ENCODE measurements at places on chromosomes 3 and 15.
A peak's percentile ranks its signal among the peaks of the same experiment; 100 is the strongest.

DNA sequence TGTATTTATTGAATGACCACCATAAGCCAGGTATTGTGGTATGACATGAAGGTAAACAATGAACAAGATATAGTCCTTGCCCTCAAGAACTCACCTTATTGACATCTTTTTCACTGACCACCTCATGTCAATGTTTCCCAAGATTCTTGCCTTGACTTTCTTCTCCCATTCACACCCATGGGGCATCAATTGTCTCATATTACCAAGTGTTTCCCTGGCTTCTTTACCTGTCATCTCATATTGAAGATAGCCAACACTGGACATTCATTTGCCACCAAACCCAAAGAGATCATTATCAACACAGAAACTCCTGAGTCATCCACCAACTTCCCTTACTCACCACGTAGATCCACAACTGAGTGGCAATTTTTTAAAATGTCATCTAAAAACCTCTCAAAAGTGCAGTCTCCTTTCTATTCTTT, 2.2 kb downstream of the EFHB start:
- DNase-seq: no peak

DNA sequence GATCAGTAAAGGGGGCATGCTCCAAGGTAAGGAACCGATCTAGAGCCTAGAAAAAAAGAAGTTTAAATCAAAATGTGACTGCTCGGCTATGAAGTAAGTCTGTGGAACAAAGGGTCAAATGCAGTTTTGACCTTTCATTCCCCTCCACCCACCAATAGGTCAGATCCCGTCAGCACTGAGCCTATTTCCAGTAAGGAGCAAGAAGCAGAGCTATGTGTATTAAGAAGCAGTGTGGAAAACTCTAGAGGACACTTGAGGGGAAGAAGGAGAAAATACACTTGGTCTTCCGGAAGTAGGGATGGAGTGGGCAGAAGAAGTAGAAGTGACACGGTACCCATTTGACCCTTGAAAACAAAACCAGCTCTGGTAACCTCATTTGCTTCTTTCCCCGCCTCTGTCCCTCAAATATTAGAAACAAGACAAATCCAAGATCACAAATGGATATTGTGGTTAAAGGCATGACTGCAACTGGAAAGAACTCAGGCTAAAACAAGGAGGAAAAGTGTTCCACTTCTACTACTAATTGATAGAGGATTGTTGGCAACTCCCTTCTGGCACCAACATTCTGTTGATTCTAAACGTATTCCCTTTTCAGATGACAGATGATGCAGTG, 888.3 kb upstream of the NR2F2 start:
- no peak for DNase-seq

- no peak for DNase-seq
These were observed 14.2 kb upstream of the SEMA3B start for GRCh38 chr3:50254577-50255250.

- DNase-seq: no peak
These were observed 133.1 kb downstream of the THSD4 start for GRCh38 chr15:71248386-71248785.

- DNase-seq: no peak
These were observed 35.6 kb downstream of the SCAP start for GRCh38 chr3:47440131-47440530.

DNA sequence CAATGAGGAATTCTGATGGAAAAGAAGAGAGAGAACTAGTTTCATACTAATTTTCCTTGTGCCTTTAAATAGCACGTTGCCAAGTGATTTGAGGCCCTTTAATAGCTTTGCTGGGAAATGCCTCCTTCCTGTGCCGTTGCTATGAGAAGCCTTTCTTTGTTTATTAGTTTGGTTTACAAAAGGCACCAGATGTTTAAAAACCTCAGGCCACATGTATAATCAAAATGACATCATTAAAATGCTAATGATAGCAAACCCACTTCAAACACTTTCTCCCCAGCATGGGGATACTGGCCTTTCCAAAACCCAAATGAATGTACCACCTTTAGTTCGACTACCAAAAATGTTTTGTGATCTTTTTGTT, 50.0 kb upstream of the TBC1D23 start:
- DNase-seq: no peak

DNA sequence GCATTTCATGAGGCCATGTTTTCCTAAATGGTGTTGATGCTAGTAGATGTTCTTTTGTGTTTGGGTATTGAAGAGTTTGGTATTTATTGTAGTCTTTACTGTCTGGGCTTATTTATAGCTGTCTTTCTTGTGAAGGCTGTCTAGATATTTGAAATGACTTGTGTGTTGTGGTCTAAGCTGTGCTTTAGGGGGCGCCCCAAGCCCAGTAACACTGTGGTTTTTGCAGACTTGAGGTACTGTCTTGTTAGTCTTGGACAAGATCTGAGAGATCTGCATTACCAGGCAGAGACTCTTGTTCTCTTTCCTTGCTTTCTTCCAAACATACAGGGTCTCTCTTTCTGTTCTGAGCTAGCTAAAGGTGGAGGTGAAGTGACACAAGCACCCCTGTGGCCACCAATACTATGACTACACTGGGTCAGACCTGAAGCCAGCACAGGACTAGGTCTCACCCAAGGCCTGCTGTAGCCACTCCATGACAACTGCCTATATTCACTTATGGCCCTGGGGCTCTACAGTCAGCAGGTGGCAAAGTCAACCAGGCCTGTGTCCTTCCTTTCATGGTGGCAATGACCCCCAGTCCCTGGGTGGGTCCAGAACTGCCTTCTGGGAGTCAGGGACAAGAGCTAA, 152.1 kb upstream of the TBC1D5 start:
- peak; percentile 19 for DNase-seq

DNA sequence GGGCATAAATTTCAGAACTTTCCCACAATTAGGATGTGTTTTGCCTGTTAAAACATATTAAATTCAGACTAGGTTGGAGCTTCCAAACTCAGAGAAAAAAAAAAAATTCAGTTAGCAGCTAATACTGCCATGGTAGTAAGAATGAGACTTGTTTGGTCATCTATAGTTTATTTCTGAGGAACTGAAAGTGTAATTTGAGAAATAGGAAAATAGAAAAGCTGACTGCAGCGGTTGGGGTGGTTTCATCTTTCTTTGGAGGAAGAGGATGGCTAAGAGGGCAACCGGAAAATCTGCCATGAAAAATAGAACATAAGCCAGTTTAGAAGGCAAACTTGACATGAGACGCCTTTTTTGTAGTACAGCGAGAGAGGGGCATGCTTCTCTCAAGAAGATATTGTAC, 371.2 kb upstream of the ROBO2 start:
- no peak for DNase-seq

- no peak for DNase-seq
These were observed 4.3 kb downstream of the PDIA5 start for GRCh38 chr3:123071146-123071545.

- no peak for DNase-seq
These were observed 173.5 kb downstream of the ATP10A start for GRCh38 chr15:25689592-25689991.

GRCh38 chr3:64687086-64687780, 567 bp downstream of the ADAMTS9 start:
- no peak for DNase-seq
